ENCODE measurements at places on chromosomes 7 and 10.

- no peak for DNase-seq
These were observed 1.1 kb upstream of the FEZF1 start for GRCh38 chr7:122305475-122306319.

GRCh38 chr10:130869179-130869841, 442.2 kb downstream of the TCERG1L start:
- no peak for DNase-seq

DNA sequence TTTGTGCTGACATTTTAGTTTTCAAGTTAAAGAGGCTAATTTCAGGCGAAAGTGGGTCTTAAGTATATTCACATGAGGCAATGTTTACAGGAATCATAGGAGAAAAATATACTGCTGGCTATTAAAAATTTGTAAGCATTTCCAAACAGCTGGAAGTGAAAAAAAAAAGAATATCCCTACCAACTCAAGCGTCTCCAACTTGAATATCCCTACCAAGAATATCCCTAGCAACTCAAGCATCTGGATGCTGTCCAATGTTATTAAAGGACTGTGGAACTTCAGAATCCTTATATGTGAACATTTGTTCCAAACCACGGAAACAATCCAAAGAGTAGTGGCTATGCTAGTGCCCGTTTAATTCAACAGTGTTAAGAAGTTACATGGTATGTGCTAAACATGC, 1303.0 kb downstream of the GATA3 start:
- DNase-seq: no peak

- DNase-seq: no peak
These were observed 38.1 kb downstream of the ZNF503 start for GRCh38 chr10:75363431-75363830.

GRCh38 chr10:36026656-36027390, 384.7 kb upstream of the FZD8 start:
- no peak for DNase-seq

- no peak for DNase-seq
These were observed 621.1 kb downstream of the PTPRN2 start for GRCh38 chr7:157966490-157966889.

DNA sequence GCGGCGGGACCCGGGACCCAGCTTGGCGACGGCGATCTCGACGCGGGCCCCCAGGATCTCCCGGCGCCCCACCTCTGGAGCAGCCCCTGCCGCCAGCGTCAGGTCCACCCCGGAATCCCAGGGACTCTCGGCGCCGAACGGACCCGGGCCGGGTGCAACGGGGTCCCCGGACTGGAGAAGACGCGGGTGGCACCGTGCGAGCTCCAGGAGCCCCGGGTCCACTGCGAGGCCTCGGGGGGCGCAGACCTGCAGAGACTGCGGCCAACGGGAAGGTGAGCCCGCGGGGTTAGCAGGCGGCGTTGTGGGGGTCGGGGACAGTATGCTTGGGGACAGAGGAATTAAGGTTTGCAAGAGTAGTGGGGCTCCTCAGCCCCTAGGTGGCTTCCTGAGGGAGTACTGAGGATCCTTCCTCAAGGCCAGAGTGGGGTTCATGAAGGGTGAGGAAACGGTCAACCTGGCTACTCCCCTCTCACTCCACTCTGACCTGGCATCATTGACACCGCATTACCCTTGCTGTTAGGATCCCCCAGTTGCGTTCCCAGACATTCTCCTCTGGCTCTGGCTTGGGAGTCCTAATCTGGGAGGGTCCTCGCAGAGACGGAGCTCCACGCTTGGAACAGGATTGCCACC, 353 bp downstream of the EPHB6 start:
- DNase-seq: no peak

DNA sequence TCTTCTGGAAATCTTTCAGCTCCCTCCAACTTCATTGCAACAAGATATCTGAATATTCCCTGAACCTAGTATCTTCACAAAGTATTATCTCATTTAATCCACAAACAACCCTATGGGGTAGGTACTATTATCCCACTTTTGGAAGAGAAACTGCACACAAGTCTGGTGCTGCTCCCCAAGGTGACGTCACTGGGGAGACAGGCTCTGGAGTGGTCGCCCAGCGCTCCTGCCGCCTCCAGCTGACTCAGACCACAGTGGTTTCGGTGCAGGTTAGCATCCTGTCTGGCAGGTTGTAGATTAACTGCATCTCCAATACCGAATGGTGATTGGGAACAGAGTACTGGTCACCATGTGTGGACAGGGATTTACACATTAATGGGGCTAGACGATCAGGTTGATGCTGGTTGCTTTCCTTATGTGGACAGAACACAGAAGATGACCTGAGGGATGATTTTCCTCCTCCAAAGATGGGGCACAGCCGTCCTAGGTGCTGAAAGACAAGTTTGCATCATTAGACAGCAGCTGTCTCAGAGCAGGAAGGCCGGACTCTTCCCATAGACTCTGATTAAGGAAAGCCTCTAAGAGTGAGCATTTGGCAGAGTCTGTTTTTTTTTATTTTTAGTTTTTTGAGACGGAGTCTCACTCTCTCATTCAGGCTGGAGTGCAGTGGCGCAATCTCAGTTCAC, 128.6 kb downstream of the TRRAP start:
- DNase-seq: no peak

DNA sequence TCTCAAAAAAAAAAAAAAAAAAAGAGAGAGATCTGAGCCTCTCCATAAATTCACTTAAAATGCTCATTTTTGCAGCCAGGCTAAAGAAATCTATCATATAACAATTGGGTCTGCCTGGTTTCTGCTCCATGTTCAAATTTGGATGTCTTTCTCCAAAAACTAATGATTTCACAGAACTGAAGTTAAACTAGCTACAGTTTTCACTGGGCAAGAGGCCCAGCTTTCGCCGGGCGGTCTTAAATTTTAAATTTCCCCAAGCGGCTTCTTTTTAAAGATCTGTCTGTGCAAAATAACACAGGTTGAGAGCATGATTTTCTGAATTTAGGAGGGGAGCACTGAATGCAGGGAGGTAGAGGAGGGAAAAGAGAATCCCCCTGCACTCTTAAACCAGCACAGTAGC, 603.4 kb downstream of the KCNMA1 start:
- DNase-seq: no peak

DNA sequence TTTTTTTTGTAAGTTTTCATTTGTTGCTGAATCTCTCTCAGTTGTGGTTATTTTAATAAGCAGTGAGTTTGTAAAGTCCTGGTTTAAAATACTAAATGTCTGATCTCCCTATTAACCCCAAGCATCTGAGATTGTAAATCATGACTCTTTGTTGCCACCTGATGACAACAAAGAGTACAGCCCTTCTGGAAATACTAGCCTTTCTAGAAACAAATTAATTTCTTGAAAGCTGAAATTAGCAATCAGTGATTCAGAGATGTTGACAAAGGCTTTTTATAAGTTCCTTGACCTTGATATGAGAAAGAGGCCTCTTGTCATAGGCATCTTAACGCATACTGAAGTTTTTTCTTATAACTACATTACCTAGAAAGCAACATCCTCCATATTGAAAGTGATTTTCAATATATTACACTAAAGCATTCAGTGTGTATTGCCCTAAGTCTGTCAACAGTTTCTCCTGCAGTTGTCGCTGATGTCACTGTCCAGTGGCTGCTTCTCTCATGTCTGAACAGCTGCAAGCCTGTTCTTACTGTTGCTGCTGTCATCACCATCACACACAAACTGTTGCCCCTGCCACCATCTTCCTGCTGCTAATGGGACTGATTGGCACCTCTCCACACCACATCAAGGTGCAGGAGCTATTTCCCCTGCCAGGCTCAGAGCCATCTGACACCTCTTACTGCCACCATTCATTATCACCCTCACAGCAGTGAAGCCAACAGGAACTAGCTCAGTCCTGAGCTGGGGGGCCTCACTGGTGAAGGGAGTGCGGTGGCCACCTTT, 95.1 kb upstream of the LRGUK start:
- DNase-seq: no peak

- no peak for DNase-seq
These were observed 16.6 kb downstream of the BAG3 start for GRCh38 chr10:119667562-119668328.

DNA sequence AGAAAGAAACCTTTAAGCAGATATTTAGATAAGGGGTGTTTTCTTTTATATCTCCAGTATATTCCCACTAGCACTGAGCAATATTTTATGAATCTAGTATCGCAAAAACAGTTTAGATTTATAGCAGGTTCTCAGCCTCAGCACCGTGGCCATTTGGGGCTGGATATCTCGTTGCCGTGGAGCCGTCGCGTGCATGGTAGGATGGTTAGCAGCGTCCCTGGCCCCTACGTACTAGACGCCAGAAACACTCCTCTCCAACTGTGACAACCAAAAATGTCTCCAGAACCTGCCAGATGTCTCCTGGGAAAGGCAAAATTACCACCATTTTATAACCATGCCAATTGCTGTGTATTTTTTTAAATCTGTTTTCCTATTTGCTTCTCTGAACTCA, 172.9 kb downstream of the CACNB2 start:
- DNase-seq: no peak

GRCh38 chr7:1848911-1849311, 178.8 kb downstream of the ELFN1 start:
- DNase-seq: no peak

GRCh38 chr10:129657297-129658017, 190.4 kb downstream of the MGMT start:
- DNase-seq: no peak

GRCh38 chr7:15554081-15554480, 7.7 kb downstream of the AGMO start:
- no peak for DNase-seq

DNA sequence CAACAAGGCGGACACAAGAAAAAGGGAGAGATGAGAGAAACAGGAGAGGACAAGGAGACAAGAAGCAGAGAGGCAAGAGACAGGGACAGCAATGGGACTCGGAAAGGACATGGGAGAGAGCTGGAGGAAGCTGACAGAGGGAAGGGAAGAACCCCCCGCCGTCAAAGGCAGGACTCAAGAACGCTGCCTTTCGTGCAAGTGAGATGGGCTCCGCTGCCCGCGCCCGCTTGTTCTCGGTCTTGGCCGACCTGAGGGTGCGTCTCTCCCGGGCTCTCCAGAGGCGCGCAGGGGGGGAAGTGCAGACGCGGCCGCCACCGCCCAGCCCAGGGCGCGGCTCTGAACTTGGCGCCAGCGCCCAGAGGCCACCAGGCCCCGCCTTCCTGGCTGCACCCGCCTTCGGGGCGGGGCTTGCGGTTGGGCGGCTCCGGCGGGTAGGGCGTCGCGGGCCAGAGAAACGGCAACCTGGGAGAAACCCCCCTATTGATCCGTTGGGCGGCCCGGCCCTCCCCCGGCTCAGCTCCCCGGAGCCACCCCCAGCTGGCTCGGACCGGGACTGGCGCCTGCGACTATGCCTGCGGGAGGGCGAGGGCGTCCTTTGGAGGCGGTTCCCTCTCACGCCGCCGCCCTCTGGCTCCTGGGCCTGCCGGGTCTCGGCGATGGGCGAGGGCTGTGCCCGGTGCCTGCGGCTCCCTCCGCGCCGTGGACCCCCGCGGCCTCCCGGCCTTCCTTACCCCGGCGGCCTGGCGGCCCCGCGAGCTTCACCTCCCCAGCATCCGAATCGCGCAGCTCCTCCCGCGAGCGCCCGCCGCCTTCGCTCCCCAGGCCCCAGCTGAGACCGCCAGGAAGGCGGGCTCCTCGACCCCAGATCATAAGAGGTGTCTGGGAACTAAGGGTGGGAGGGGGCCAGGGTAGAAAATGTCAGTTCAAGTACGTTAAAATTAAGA, 2.2 kb upstream of the ANTXRL start:
- DNase-seq: peak; percentile 57

- no peak for DNase-seq
These were observed 83.3 kb upstream of the PPIF start for GRCh38 chr10:79263939-79264338.

- no peak for DNase-seq
These were observed 17.8 kb downstream of the CELF2 start for GRCh38 chr10:11035301-11035991.

GRCh38 chr10:104450954-104451353, 97.3 kb downstream of the CFAP58 start:
- DNase-seq: no peak

DNA sequence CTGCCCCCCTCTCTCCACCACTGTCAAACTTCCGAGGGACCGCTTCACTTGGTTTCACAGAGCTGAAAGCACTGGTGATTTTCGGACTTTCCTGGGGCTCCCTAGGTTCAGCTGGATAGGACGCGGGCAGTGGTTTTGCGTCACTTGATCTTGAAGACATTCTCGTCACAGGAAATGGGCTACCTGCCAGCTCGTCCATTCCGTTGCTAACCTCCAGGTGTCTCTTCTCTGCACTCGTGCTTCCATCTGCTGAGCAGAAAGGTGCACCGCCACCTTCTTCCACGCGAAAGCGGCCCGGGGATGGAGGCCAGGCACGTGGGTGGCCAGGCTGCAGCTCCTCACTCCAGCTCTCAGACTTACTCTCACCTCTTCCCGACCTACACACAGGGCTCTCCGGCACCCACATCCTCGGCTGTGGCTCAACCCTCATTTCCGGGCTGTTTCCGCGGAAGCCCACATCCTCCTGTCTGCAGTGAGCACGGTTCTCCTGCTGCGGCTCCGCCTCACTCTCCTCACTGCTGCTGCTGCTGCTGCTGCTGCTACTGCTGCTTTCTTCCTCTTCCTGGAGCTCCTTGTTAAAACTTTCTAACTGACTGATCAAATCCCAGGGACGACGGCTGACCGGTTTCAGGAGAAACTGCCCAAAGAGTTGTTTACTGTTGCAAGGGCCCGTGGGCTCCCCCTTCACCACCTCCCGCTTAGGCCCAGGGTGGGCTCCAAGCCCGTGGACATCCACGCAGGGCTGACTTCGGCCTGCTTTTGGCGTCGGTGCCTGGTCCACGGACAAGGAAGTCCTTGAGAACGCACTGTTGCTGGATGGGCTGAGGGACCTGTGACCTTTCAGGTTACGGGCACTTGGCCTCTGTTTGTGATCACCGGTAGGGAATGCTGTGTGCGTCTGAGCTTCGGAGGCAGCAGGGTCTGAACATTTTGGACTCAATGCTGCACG, 32.1 kb downstream of the JCAD start:
- peak; percentile 98 for DNase-seq

- DNase-seq: no peak
These were observed 185.9 kb upstream of the ASAH2 start for GRCh38 chr10:50437248-50437647.

GRCh38 chr7:64775289-64775688, 18.9 kb upstream of the ZNF138 start:
- no peak for DNase-seq

- no peak for DNase-seq
These were observed 36.0 kb upstream of the NRP1 start for GRCh38 chr10:33370434-33370930.

GRCh38 chr10:44998146-44998631, 2.5 kb upstream of the ZNF22 start:
- no peak for DNase-seq

DNA sequence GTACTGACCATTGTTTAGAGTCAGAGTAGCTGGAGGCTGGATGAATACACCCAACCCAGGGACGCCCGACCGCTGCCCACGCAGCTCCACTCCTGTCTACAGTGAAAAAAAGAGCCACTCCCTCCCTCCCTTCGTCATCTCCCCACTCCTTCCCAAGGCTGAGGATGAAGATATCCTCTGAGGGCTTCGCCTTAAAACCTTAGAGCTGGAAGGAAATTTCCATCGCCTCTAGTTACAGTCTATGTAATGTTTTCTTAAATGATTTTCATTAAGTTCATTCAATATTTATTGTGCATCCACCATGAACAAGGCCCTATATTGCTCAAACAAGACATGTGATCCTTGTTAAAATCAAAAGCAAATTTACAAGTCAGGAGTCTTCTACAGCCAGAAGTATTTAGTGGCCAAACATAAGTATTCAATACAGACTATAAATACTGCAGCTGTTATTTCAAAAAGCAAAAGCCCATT, 11.3 kb upstream of the SLIT1 start:
- no peak for DNase-seq

All from GDM1 (cell line).